ENCODE measurements at places on chromosomes 3 and 15.
A peak's percentile ranks its signal among the peaks of the same experiment; 100 is the strongest.

GRCh38 chr3:48435774-48436476 lies 4.0 kb downstream of the CCDC51 start:
- DNase-seq: peak; percentile 93

DNA sequence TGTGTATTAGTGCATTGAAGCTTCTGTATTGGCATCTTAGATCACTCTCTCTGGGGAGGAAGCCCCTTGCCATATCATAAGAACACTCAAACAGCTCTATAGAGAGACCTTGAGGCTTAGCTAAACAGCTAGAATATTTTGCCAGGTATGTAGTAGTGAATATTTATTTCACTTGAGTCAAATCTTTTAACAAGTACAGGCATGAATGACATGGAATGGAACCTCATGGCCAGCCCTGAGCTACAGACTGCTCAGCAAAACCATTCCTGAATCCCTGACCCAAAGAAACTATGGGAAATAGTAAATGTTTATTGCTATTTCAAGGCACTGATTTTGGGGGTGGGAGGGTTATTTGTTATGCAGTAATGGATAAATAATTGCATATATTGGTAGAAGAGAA lies 604.8 kb downstream of the MECOM start:
- DNase-seq: no peak

GRCh38 chr3:154932633-154933032 lies 147.5 kb upstream of the MME start:
- no peak for DNase-seq

- no peak for DNase-seq
Observed at GRCh38 chr15:76239786-76240185, 71.5 kb downstream of the ETFA start.

DNA sequence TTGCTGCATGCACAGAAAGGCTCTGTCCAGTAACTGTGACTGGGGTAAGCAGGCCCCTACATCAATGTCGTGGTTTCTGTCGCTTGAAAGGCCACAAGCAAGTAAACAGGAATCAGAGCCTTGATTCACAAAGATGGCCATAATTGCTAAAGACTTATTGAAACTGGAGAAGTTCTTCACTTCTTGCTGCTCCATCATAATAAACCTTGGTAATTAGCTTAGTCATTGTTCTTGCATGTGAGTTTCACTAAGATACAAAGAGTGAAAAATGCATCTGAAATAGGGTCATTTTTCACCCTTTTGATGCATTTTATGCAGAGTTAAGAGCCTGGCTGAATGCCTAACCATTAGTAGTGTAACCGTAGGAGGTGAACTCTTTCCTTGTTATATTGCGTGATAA lies 3.2 kb downstream of the SEMA6D start:
- no peak for DNase-seq

DNA sequence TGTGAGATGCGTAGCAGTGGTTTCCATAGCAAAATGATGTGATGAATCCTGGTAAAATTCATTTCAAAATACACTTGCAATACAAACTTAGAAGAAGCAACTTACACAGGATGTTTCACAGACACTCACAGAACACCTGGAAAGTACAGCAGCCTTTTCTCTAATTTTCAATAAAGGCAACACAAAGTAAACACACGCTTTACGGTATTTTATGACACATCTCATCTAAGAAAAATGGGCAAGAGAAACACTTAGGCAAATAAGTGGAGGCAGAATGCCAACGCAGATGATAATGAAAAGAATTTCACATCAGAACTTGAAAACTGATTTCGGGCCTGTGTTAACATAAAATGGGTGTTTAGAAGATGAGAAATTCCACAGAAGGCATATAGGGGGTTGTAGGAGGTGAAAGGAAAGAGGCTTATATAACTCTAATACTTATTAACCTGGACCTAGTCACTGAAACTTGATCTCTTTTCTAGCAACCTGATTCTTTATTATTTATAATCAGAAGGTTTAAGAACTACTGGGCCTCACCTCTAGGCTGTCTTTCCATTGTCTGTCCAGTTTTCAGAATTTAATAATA lies 25.6 kb upstream of the MAP3K13 start:
- no peak for DNase-seq

DNA sequence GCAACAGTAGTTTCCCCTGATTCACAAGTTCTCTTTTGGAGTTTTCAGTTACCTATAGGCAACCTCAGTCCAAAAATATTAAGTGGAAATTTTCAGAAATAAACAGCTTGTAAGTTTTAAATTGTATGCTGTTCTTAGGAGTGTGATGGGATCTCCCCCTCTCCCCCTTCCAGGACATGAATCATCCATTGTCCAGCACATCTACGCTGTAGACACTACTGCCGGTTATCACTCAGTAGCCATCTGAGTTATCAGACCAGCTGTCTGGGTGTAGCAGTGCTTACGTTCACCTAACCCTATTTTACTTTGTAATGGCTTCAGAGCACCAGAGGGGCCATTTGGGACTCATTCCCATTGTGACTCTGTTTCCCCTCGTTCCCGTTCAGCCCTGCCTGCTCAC lies 96.7 kb upstream of the PLXNA1 start:
- DNase-seq: no peak

DNA sequence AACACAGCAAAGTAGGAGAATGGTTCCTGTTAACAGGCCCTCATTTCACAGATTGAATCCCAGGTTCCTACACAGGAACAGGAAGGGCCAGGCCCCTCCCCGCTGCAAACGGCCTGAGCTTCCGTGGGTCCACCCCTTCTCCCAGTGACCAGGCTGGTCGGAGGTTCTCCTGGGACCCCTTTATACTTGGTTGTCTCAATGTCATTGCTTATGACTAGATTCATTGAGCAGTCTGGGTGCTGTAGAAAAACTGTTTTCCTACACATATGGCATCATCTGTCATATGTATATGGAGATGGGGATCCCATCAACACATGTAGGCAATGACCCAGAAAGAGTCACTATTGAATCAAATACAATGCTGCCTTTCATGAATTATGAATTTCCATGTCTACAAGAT lies 3.8 kb downstream of the C3orf85 start:
- DNase-seq: no peak

DNA sequence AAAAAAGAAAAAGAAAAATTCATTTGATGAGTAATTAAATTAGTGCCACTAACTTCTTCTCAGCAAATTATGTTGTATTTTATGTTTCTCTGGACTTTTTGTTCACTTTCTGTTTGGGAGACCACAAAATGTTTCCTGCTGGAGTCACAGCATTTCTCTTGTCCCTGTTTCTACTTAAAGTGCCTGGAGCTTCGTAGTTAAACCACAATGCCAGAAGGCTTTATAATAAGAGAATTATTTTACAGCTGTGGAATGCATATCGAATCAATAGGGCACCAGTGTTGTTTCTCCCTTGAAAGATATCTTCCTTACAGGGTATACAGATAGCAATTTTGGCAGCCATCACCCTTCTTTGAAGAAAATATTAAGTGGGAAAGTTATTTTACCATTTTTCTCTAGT lies 3.2 kb downstream of the DTWD1 start:
- no peak for DNase-seq

GRCh38 chr3:45210308-45211041 lies 15.6 kb downstream of the TMEM158 start:
- DNase-seq: peak; percentile 72

- no peak for DNase-seq
Observed at GRCh38 chr3:42661593-42662022, 8.1 kb downstream of the ZBTB47 start.

DNA sequence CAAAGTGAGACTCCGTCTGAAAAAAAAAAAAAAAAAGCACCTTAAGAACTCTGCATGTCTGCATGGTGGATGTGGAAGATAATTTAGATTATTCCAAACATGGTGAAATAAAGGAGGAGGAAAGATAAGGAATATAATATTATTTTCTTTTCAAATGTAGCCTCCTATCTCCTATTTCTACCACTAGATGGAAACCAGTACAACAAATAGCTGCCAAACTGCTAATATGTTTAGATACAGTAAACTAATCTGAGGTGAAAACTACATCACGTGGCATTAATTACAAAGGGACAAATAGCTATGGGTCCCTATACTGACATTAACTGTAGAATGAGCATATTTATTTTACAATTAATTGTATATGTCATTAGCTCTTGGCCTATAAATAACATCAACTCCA lies 197.8 kb downstream of the TBC1D5 start:
- DNase-seq: no peak

DNA sequence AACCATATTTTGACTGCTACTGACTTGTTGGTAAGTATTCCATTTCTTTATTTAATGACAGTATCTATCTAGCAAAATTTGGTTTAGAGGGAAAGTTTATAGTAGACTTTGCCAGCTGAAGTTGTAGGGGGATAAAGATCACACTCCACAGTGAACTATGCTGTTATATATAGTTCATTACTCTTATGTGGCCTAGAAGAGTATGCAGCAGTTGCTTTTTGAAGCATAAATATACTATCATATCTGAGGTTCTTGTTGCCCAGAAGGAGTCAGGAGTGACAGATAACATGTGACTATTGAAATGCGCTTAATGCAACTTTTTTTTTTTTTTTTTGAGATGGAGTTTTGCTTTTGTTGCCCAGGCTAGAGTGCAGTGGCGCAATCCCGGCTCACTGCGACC lies 25.6 kb upstream of the MCF2L2 start:
- DNase-seq: no peak
